Inflammatory macrophage treated with lipopolysaccharide for 4 hours (primary cell): ENCODE measurements at places on chromosomes 1 and 21.
A peak's percentile ranks its signal among the peaks of the same experiment; 100 is the strongest.

DNA sequence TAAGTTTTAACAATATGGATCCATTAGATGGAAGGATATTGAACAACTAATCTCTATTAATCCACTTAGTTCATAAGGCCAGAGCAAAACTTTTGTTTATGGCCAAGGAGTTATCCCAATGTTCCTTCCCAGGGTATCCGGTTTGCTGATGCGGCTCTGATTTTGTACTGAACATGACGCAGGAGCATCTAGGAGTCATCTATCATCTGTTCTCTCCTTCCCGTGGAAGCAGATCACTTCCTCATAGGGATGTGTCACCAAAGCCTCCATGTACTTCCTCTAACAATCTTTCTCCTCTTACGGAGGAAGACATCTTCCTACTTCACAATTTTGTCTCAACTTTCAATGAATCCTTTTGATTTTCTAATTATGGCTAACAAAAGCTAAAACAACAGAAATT lies 206.6 kb downstream of the APP start:
- peak; percentile 89 for DNase-seq

DNA sequence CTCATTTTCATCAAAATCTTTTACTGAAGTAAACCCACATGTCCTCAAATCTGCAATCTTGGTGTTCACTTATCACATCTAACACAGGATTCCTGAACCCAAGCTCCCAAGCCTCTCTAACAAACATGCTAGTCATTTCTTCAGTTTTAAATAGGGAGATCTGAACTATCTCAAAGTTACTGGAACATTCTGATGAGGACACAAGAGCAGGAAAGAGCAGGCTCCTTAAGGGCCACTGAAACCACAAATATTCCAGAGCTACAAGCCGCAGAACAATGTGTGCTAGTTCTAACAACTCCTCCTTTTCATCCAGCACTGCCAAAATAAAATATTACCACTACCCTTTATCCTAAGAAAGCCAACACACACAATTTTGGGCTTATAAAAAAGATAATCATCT lies 38.9 kb downstream of the WARS2 start:
- DNase-seq = no peak

DNA sequence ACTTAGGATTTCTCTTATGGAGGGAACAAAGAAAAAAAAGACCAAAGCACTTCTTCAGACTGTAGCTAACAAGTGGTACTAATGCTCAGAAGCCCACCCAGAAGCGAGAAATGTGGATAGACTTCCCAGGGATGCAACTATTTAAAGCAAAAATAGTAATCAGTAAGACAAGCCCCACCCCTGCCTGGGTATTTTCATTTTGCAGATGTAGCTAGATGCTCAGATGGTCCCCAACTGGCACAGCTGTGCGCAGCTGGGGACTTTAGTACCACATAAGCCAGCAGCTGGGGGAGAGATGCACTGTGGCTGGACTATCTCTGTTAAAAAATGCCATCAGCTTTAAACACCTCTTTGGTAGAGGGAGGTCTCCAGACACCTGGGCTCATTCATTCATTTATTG lies 77.8 kb upstream of the SPAG17 start:
- DNase-seq = no peak

GRCh38 chr1:72432645-72433267 lies 150.4 kb upstream of the NEGR1 start:
- DNase-seq = no peak

- no peak for DNase-seq
Measured at GRCh38 chr1:86762336-86762735, 58.0 kb downstream of the SH3GLB1 start.

- DNase-seq = no peak
Measured at GRCh38 chr1:226946841-226947240, 6.7 kb downstream of the COQ8A start.

DNA sequence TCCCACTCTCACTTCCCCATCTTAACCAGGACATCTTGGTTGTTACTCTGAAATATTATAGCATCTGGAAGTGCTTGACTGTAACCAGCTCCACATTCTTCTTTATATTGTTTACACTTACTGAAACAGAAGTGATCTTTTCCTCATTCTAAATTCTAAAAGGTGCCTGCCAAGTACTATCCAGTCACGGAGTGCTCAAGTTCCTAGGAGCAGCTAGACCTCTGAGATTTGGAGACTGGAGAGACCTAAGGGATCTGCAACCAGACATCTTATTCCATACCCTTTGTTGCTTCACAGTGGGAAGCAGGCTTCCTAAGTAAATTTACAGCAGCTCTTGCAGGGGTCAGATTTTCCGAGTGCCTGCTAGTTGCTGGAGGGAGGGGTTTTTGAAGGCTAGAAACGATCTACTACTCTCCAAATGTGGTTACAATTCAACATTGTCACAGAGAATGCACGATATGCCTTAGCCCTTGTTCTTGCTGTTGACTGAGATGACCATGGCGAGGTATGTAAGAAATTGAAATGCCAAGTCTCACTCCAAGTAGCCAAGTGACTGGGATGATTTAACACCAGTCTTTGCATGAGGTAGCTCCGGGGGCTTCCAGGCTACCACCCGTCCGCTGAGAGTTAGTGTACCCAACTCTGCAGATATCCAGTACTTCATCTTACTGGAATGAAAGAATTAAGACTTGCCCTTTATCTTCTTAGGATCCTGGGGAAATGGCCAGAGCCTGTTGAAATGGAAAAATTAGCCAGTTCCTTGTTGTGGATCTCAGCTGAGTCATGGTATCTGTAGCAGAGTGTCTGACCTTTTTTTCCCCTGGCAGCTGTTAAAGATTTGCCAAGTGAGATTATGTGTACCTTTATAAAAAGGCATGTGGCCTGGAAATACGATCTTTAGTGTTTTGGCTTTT lies 150.8 kb downstream of the MAST2 start:
- DNase-seq = no peak

- no peak for DNase-seq
Measured at GRCh38 chr1:28099050-28099769, 10.8 kb upstream of the EYA3 start.

GRCh38 chr1:54362881-54363340 lies 43.3 kb downstream of the SSBP3 start:
- DNase-seq = no peak

- DNase-seq = no peak
Measured at GRCh38 chr1:117576236-117576635, 29.6 kb upstream of the TENT5C start.

DNA sequence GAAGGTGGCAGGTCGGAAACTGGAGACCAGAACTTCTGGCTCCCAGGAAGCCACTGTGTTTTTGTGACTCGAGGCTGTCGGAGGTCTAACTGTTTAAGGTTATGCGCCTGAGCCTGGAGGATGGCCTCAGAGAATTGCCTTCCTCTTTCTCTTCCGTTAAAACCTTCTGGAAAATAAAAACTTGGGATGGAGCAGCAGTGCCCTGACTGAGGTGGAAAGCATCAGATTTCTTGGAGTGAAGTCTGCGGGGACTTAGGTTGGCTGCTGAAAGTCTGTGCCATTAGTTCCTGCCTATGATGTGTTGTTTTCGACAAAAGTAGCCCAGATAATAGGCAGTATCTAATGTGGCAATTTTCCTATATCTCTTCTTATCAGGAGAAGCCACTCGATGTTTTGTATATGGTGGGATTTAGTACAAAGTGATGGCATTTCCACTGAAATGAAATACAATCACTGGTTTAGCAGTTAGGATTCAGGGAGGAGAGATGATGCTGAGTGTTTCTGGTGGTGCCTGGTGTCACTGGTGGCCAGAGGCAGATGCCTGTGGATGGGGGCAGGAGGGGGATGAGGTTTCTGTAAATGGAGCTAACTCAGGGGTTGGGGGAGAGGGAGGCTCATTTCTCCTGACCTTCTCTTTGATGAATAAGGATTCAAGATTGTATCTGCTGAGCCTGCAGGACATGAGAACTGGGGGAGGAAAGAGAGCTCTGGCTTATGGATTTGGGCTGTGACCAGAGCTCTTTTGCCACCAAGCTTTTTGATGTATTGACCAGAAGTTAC lies 150.8 kb downstream of the CAMTA1 start:
- DNase-seq = no peak

GRCh38 chr1:70978623-70979022 lies 69.0 kb downstream of the PTGER3 start:
- peak; percentile 77 for DNase-seq

DNA sequence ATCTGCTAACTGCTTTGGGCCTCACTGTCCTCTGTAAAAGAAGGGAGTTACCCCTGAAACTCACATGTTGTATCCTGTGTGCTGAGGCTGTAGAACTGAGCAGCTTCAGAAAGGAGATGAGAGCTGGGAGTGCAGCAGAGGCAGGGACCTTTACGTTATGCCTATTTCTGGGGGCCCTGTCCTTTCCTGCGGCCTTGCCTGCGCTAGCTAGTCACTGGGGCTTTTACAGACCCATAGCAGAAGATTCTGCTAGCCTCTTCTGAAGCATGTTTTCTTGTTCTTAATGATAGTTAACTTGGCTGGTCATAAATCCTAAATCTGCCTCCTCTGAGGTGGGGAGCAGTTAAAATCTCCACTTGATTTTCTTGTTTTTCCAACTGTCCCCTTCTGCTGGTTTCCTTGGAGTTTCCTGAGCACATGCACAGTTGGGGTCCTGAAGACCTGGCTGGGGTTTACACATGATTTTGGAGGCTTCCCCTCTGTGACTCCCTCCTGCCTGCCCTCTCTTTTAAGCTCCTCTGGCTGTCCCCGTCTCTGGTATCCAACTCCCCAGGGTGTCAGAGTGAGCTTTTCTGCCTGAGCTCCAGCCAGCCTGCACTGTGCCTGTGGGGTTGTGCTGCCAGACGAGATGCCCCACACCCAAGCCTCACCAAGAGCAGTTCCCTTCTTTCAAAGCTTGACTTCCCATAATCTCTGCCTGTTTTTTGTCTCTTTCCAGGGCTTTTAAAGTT lies 76.6 kb downstream of the NOS1AP start:
- DNase-seq = no peak

DNA sequence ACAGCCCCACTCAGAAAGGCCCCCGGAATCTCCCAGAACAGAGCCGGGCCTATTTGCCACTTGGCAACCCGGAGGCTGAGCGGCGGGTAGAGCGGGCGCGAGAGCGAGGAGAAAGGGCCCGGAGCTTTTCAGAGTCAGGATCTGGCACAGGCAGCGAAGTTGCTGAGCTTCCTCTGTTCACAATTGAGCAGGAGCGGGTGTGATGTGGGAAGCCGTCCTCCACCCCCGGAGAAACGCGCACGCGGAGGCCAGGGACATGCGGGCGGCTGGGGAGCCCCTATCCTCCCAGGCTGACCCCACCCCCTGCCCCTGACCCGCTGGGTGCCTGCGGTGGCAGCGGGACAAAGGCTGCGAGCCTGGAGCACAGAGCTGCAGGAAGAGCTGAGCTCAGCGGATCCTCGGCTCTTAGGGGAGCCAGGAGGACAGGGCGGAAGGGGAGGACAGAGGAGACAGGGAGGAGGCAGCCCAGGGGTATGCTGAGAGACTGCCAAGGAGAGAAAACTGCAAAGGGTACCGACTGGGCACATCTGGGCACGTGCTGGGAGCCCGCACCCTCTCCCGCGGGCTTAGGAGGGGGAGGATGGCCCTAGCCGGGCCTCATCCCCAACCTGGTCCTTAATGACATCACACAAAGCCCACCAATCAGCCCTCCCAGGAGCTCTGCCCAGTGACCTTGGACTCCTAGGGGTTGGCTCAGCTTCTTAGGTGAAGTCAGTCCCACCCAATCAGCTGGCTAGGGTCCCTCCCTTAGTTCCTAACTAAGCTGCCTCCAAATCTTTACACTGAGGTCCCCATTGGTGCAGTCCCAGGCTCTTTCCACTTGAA lies 9.3 kb downstream of the KIF21B start:
- no peak for DNase-seq

DNA sequence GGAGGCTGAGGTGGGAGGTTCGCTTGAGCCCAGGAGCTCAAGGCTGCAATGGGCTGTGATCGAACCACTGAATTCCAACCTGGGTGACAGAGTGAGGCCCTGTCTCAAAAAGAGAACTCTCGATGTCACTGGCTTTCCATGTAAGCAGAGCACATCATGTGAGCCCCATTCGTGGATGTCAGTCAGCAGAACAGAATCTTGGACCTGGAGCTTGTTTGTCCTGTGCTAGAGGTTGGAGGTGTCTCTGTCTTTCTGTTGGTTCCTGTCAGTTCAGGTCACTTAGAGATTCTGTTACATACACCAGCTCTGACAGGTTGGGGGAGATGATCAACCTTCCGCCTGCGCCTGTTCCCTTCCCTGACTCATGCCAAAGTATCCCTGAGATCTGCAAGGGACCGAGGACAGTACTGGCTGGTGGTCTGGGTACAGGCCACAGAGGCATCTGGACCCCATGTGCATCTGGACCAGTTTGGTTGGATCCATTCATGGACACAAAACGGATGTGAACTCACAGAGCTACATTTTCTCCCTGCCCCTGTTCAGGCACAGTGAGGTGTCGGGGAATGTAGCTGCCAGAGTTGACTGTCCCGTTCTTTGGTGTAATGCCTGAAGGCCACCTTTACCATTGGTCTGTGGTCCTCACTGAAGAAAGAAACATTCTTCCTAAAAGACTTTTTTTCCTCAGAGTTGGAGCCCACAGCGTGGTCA lies 10.0 kb downstream of the ARF1 start:
- no peak for DNase-seq

- no peak for DNase-seq
Measured at GRCh38 chr21:34166468-34166867, 93.1 kb downstream of the MRPS6 start.

- no peak for DNase-seq
Measured at GRCh38 chr1:226520640-226521355, 27.8 kb upstream of the STUM start.

DNA sequence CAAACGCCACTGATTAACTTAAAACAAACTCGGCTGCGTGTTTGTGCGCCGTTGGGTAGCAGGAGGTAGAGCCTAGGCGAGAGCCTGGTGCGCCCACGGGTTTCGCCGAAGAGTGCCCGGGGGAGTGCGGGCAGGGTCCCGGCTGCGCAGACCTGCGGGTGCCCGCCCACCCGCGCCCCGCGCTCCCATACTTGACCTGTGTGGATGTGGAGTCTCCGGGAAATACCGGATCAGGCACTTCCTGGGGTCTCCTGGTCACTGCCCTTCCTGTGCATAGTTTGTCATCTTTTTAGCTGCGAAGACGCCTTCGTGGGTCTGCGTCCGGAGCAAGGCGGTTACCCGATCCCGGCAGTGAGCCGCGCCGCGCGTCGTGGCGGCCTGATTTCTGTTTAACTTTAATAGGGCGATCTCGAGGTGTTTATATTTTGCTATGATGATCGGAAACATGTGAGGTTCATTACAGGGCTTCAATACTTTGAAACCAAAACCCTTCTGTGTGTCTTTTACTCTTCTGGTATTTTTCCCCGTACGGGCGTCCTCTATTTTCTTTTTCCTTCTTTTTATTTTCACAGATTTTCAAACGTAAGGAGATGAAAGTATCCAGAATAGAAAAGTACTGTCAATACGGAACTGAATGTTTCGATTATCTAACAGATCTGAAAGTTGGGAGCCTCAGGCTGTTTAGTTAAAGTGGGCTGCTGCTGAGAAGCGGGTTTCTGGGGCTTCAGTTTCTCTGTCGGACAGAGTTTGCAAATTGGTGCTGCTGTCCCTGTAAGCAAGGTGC lies 15.2 kb downstream of the NR5A2 start:
- DNase-seq = no peak
